ENCODE measurements at places on chromosomes 3 and 15.

DNA sequence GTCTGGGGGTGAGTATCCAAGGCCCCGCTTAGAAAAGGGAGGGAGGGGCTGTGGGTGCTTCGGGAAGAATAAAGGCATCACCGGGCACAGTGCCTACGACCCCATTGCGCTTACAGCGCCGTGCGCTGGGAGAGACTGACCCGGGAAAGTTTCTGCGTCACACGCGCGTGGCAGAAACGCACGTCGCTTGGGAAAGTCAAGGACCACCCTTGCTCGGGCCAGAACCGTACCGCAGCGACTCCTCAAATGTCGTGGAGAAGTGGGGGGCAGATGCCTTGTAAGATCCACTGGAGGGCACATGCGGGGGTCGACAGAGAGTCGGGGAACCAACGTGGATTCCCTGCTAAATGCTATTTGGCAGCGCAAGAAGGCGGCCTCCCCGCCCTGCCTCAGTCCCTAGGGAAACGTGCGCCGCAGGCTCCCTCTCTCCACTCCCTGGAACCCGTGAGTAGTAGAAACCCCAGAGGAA is 2.4 kb downstream of the ADAMTS9 start:
- DNase-seq, result no peak

DNA sequence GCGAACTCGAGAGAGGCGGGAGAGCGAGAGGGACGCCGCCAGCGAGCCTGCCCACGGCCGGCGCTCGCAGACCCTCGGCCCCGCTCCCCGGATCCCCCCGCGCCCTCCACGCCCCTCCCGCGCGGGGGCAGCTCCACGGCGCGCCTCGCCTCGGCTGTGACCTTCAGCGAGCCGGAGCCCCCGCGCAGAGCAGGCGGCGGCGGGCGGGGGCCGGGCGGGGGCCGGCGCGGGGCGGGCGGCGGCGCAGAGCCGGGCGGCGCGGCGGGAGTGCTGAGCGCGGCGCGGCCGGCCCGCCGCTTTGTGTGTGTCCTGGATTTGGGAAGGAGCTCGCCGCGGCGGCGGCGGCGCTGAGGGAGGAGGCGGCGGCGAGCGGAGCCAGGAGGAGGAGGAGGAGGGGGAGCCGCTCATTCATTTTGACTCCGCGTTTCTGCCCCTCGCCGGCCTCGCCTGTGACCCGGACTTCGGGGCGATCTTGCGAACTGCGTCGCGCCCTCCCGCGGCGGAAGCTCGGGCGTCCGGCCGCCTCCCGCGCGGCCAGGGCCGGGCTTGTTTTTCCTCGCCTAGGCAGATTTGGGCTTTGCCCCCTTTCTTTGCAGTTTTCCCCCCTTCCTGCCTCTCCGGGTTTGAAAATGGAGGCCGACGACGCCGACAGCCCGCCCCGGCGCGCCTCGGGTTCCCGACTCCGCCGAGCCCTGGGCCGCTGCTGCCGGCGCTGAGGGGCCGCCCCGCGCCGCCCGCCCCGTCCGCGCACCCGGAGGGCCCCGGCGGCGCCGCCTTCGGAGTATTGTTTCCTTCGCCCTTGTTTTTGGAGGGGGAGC is 524 bp downstream of the IGF1R start:
- DNase-seq, result no peak

- no peak for DNase-seq
These were observed 60.4 kb downstream of the IL12A start for GRCh38 chr3:160049038-160049437.

DNA sequence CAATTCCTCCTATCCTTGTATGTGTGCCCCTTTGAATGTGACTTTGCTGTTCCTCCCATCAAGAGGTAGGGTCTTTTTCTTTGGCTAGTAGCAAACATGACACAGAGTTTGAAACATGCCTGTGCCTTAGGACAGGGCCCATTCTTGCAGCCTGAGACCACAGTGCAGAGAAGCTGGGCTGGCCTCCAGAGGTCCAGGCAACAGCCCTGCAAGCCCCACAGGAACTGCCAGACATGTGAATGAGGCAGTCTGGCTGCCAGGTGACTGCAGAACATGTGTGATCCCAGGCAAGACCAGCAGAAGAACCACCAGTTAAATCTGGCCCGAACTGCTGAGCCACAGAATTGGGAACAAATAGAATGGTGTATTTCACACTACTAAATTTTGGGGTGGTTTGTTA is 1.2 kb upstream of the HGD start:
- no peak for DNase-seq

GRCh38 chr3:41600616-41601015 is 361.3 kb downstream of the ULK4 start:
- DNase-seq, result no peak

DNA sequence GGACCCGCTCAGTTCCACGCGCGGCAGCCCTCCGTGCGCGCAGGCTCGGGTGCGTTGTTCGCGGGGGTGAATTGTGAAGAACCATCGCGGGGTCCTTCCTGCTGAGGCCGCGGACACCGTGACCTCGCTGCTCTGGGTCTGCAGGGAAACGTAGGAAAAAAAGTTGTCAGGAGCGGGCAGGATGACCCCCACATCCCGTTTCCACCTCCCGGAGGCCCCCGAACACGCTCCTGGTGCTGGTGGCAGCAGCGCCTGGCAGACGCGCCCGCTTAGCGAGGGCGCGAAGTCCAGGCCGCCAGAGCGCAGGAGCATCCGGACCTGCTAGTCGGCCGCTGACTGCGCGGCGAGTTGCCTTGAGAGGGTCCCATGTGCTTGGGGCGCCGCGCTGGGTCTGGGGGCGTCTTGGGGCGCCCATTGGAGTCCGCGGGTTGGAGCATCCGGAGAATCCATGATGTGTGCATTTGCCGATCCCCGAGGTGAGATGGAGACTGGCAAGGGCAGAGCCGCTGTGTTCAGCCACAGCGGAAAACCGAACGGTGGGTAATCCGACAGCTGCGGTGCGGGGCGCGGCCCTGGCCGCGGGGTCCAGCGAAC is 520 bp downstream of the GREM1 start:
- peak; percentile 49 for DNase-seq

GRCh38 chr15:78565951-78566774 is 843 bp downstream of the CHRNA5 start:
- DNase-seq, result peak; percentile 40

DNA sequence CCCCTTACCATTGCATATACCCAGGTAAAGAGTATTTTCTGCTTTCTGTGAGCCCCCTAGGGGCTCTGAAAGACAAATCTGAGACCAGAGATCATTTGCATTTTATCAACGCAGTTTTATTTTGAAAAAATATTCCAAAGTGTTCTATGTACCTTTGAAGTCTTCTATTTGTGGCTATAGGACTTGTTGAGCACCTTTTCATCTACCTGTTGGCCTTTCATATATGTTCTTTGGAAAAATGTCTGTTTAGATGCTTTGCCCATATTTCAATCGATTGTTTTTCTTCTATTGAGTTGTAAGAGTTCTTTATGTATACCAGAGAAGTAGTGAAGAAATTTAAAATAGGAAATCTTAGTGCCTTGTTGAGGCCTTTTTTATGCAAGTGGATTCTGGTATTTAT is 94.0 kb downstream of the LRRC28 start:
- no peak for DNase-seq

- no peak for DNase-seq
These were observed 153.0 kb upstream of the CGNL1 start for GRCh38 chr15:57223345-57223744.

DNA sequence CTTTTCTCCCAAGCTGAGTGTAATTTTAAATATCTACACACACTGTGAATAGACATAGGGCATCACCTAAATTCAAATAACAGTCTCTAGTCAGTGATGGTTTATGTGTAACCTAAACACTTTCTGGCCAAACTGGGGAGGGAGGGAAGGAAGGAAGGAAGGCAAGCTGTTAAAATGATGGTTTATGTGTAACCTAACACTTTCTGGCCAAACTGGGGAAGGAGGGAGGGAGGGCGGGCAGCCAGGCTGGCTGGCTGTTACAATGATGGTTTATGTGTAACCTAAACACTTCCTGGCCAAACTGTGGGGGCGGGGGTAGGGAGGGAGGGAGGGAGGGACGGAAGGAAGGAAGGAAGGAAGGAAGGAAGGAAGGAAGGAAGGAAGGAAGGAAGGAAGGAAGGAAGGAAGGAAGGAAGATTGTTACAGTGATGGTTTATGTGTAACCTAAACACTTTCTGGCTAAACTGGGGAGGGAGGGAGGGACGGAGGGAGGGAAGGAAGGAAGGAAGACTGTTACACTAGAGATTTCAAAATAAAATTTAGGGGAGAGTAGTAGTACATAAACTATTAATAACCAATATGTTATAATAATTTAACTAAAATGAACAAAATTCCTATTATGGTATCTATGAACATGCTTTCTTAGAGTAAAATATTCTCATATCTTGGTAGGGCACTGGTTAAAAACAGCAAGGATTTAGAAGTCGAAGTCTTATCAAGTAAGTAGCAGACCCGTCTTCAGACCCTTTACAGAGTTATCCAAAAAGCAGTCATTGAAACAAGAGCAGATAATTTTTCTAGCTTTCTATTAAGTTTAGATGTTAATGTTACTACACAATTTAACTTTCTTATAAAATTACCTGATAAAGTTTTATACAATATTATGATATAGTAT is 148.1 kb downstream of the LMLN start:
- no peak for DNase-seq

GRCh38 chr3:160643994-160644393 is 33.0 kb upstream of the ARL14 start:
- DNase-seq, result no peak

DNA sequence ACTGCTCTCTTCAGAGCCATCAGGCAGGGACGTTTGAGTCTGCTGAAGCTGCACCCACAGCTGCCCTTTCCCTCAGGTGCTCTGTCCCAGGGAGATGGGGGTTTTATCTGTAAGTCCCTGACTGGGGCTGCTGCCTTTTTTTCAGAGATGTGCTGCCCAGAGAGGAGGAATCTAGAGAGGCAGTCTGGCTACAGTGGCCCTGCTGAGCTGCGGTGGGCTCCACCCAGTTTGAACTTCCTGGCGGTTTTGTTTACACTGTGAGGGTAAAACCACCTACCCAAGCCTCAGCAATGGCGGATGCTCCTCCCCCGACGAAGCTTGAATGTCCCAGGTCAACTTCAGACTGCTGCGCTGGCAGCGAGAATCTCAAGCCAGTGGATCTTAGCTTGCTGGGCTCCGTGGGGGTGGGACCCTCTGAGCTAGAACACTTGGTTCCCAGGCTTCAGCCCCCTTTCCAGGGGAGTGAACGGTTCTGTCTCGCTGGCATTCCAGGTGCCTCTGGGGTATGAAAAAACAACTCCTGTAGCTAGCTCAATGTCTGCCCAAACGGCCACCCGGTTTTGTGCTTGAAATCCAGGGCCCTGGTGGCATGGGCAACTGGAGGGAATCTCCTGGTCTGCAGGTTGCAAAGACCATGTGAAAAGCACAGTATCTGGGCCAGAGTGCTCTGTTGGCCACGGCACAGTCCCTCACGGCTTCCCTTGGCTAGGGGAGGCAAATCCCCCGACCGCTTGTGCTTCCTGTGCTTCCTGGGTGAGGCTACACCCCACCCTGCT is 21.1 kb upstream of the ST6GAL1 start:
- DNase-seq, result peak; percentile 75

- no peak for DNase-seq
These were observed 34.2 kb downstream of the KAT2B start for GRCh38 chr3:20074226-20075063.

GRCh38 chr15:58498821-58499580 is 67.2 kb downstream of the LIPC start:
- no peak for DNase-seq

- DNase-seq, result no peak
These were observed 185.8 kb upstream of the UBE3A start for GRCh38 chr15:25624504-25625177.

GRCh38 chr3:127368186-127369032 is 80.6 kb upstream of the PRR20G start:
- no peak for DNase-seq

GRCh38 chr3:42177068-42177800 is 86.1 kb downstream of the TRAK1 start:
- no peak for DNase-seq

- DNase-seq, result no peak
These were observed 87.8 kb upstream of the SEC13 start for GRCh38 chr3:10408680-10409079.

DNA sequence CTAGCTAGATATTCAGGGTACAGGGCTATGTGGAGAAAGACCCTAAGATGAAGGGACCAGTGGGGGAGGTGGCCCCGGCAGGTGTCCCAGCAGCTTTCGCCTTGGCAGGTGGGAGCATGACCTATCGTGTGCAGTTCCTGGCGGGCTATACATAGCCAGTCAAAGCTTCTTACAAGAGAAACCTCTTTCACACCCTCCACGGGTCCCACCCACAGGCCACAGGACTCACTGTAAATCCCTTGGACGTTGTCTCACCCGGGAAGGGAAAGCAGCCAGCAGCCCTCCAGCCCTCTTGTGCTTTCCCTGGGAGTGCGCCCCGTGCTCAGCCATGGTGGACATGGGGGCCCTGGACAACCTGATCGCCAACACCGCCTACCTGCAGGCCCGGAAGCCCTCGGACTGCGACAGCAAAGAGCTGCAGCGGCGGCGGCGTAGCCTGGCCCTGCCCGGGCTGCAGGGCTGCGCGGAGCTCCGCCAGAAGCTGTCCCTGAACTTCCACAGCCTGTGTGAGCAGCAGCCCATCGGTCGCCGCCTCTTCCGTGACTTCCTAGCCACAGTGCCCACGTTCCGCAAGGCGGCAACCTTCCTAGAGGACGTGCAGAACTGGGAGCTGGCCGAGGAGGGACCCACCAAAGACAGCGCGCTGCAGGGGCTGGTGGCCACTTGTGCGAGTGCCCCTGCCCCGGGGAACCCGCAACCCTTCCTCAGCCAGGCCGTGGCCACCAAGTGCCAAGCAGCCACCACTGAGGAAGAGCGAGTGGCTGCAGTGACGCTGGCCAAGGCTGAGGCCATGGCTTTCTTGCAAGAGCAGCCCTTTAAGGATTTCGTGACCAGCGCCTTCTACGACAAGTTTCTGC is 15.0 kb downstream of the GRK7 start:
- no peak for DNase-seq

GRCh38 chr3:47612178-47612577 is 33.5 kb upstream of the CSPG5 start:
- DNase-seq, result no peak

GRCh38 chr3:75176937-75177336 is 487.2 kb upstream of the FRG2C start:
- DNase-seq, result no peak

DNA sequence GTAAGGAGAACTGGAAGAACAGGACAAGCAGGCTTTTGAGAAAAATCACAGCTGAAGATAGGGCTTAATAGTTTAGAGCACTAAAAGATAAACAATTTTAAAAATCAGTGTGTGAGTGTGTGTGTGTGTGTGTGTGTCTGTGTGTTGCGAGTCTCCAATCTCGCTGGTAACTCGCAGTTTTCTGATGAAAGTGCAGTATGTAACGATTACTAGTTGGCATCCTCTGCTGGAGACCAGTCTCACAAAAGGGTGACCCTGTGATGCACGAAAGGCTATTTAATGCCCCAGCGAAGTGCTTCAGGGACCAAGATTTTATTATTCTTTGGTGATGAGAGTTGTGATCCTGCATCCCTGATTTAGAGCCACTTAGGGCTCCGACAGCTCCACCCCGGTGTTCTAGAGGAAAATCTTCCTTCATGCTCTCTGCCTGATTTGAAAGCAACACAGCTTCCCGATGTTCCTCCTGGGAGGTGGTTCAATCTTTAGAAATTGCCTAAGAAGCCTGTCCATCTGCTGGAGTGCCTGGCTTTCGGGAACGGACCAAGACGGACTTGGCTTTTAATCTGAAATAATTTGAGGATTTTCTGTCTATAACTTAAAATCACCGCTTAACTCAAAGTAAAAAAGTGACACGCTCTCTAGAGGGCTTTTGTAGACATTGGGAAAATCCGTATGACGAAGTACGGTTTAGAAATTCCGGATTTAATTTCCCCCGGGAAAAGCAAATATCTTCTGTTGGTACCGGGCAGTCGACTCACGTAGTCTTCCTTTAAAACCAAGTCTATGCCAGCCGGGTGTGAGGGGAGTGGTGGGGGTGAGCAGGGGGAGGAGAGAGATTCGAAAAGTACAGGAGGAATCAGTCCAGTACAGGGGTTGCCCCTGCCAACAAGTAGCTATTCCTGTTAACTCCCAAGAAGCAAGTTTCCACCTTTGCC is 1.1 kb upstream of the ALCAM start:
- DNase-seq, result peak; percentile 28
